ENCODE measurements at places on chromosomes 12 and 14.

DNA sequence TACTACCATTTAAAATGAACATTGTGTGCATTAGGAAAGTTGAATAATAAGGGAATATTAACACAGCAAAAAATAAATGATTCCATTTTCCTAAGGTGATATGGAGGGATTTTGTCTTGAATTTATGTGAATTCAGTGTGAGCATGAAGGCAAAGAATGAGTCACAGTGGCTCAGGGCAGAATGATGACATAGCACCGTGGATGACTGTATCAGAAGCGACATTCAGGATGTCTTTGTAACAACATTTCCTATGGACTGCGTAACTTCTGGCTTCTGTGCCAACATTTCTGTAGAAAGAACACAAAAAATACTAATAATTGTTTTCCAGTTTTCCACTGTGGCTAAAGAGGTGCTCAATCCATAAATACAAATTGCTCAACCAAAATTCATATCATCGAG lies 54.6 kb downstream of the TTC8 start:
- DNase-seq, result peak; percentile 76

DNA sequence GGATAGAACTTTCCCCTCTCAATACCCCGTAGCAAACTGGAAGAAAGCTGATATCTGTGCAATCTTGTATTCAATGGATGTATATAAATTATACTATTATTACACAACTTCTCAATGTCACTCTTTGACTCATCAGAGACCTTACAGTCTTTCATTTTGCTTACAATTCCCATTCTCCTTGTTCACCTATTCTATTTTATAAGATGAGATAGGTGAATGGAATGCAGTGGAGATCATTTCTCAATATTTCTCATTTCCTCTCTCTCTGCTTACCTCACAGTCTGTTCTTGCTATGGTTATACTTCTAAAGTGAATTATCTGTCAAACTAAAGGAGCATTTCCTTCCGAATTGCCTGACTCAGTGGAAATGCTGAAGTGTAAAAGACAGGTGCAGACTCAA lies 14.9 kb downstream of the FOXA1 start:
- no peak for DNase-seq

- no peak for DNase-seq
These were observed 28.8 kb upstream of the DLGAP5 start for GRCh38 chr14:55220230-55220629.

GRCh38 chr14:21050597-21050996 lies 7.0 kb upstream of the RNASE8 start:
- DNase-seq, result no peak

DNA sequence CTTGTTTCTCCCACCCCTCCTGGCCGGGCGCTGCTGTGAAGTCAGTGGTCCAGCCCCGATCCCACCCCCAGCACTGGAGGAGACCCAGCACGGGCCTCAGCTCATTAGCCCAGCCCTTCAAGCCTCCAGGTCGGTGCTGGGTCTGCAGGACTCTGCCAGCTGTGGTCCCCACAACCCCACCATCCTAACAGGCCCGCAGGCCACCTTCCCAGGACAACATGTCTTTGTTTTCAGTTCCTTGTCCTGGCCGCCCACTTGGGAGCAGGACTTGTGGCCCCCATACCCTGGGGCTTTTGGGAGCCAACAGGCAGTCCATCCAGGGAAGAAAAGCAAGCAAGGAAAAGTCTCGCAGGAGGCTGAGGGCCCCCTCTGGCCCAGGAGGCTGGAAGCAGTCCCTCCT lies 60.0 kb downstream of the HRK start:
- DNase-seq, result no peak

DNA sequence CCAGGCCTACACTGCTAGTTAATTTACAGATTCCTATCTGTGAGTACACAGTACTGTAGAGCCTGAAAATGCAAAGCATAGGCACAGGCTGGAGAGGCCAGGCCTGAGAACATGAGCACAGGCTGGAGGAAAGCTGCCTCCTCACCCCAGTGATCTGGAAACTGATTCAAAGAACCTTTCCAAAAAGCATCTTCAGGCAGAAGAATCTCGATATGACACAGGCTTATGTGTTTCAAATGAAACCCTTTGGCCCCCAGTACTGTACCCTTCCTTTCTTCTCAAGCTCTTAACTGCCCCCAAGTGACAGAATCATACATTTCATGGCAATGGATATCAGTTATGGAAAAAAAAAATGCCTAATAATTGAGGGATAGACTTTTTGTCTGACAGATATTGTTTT lies 122.0 kb downstream of the KCNC2 start:
- no peak for DNase-seq

GRCh38 chr14:66069830-66070541 lies 416.2 kb upstream of the CCDC196 start:
- no peak for DNase-seq

- no peak for DNase-seq
These were observed 17.5 kb downstream of the CHPT1 start for GRCh38 chr12:101714877-101715444.

DNA sequence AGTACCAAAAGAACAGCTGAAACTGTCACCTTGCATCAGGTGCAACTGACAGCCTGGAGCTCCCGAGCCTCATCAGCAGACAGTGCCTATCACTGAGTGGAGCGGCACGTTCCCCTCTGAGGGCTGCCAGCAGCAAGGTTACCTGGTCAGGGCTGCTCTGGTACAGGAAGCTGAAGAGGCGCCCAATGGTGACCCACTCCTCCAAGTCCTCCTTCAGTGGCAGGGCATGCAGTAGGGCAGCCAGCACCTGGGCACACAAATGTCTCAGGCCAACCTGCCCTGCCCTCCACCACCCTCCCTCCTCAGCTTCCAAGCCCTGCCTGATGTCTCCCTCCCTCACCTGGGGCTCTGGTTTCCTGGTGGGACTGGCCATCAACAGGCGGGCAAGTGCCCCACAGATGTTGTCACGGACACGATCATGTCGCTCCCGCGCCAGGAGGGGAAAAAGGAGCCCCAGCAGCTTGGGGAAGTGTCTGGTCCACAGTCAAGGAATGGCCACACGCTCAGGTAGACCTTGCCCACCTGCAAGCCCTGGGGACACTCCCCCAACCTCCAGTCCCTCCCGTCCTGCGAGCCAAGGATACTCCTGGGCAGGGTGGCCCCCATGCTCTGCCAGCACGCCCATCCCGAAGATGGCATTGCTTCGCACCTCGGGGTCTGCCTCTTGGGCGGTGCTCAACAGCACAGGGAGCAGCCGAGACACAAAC lies 7.1 kb downstream of the IPO4 start:
- no peak for DNase-seq

- no peak for DNase-seq
These were observed 10.4 kb downstream of the SERPINA1 start for GRCh38 chr14:94377866-94378470.

GRCh38 chr12:56645201-56645716 lies 525 bp downstream of the ATP5F1B start:
- no peak for DNase-seq

DNA sequence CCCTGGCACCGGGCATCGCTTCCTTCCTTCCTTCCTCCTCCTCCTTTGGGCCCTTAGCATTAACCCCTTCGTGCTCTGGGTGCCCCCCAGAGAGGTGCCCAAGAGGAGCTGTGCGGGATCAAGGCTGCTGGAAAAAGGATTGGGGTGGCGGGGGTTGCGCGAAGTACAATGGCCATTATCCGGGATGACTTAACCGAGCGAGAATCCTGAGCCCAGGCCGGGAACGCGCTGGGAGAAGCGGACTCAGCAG lies 2.8 kb downstream of the DHH start:
- DNase-seq, result no peak

GRCh38 chr12:87253157-87253556 lies 776.0 kb downstream of the C12orf50 start:
- DNase-seq, result no peak

GRCh38 chr12:20220339-20220738 lies 148.0 kb upstream of the PDE3A start:
- peak; percentile 58 for DNase-seq

GRCh38 chr12:56205445-56205844 lies 16.2 kb upstream of the SMARCC2 start:
- DNase-seq, result no peak

- DNase-seq, result no peak
These were observed 16.7 kb downstream of the FNTB start for GRCh38 chr14:65003394-65003793.

DNA sequence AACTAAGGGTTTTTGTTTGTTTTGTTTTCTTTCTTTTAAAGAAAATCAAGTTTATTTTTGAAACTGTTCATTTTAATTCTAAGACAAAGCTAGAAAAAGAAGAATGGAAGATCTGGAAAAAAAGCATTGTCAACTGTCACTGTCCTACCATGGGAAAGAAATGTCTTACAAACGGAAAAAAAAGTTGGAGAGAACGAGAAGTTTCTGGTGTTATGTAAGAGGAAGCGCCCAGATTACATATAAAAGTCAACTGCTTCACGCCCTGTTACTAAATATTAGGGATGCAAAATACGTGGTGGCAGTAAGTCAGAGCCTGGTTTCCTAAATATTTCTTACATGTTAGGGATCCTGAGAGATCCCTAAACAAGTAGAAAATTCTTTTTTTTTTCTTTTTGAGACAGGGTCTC lies 14.3 kb upstream of the FBXL14 start:
- no peak for DNase-seq

- no peak for DNase-seq
These were observed 23.2 kb downstream of the HSPB8 start for GRCh38 chr12:119201789-119202543.

DNA sequence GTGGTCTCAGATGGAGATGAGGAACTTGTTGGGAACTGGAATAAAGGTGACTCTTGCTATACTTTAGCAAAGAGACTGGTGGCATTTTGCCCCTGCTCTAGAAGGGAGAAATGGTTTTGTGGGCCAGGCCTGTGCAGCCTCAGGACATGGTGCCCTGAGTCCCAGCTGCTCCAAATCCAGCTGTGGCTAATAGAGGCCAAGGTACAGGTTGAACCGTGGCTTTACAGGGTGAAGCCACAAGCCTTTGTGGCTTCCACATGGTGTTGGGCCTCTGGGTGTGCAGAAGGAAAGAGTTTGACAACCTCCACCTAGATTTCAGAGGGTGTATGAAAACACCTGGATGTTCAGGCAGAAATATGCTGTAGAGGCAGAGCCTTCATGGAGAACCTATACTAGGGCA lies 586.0 kb downstream of the FLRT2 start:
- DNase-seq, result no peak

DNA sequence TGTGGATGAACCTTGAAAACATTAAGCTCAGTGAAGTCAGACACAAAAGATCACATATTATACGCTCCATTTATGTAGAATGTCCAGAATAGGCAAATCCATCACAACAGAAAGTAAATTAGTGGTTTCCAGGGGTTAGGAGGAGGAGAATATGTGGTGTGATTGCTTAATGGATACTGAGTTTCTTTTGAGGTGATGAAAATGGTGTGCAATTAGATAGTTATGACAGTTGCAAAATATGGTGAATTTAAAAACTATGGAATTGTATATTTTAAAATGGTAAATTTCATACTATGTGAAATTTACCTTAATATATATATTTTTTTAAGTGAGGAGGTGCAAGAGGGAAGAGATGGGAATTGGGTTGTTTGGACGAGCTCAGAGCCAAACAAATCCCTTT lies 46.3 kb upstream of the KICS2 start:
- DNase-seq, result no peak

GRCh38 chr12:127008755-127009403 lies 1258.1 kb upstream of the TMEM132C start:
- no peak for DNase-seq

GRCh38 chr14:36238666-36239363 lies 62.3 kb upstream of the PTCSC3 start:
- DNase-seq, result peak; percentile 7

- peak; percentile 9 for DNase-seq
These were observed 6.3 kb downstream of the FRS2 start for GRCh38 chr12:69476276-69477017.

GRCh38 chr14:99035712-99036610 lies 236.0 kb downstream of the BCL11B start:
- DNase-seq, result peak; percentile 95

DNA sequence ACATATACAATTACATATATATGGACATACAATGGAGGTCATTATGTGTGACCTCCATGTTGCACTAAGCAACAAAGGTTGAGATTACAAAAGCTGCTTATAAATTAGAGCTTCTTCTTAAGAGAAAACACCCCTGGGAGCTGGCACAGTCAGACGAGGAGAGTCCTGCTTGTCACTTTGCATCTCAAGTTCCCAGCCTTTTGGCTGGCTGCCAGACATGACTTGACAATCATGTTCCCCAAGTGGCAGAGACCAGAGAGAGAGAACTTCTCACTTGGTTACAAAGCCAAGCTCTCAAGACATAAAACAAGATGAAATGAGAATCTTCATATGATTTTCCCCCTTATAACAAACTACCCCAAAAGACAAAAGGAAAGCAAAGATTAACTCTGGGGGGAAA lies 8.5 kb upstream of the SYNJ2BP start:
- no peak for DNase-seq

GRCh38 chr12:106079148-106079738 lies 59.5 kb downstream of the NUAK1 start:
- DNase-seq, result no peak

DNA sequence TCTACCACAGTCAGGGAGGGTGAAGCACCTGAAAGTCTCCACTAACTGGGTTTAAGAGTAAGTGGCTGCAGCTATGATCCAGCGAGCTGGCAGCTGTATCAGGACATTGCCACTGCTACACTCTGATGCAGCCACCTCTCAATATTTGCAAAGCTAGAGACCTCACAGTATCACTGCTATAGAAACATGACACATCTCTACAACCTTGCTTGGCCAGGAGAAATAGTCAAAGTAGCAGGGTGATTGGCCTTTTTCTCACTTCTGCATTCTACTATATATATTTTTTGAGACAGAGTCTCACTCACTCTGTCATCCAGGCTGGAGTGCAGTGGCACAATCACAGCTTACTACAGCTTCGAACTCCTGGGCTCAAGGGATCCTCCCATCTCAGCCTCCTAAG lies 9.3 kb upstream of the FMNL3 start:
- no peak for DNase-seq

GRCh38 chr14:102998393-102998792 lies 59.0 kb downstream of the CDC42BPB start:
- no peak for DNase-seq

GRCh38 chr12:15829949-15830348 lies 40.8 kb upstream of the EPS8 start:
- DNase-seq, result peak; percentile 78

Data from fibroblast of skin of right quadriceps (primary cell).